GM06990 (cell line): ENCODE measurements at places on chromosomes 6 and 20.

GRCh38 chr6:7101290-7101689 lies 6.5 kb upstream of the RREB1 start:
- no peak for DNase-seq

- no peak for DNase-seq
These were observed 35.9 kb downstream of the CDC40 start for GRCh38 chr6:110216140-110216539.

DNA sequence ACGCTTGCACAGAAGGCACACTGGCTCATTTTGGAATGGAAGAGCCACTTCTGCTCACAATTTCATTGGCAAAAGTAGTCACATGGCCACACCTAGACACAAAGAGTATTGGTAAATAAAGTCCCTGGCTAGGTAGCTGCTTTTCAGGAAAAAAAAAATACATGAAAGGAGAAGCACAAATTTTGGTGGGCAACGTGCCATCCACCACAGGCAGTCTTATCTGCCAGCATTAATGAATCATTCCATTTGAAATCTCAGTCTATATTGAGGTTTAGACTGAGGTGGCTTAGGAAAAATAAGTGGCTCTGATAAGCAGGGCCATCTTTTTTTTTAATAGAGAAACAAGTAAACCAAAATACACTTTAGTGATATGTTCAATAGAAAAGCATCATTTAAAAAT lies 44.3 kb downstream of the ADGRB3 start:
- no peak for DNase-seq

- DNase-seq: no peak
These were observed 191.3 kb downstream of the EPM2A start for GRCh38 chr6:145544041-145544440.

DNA sequence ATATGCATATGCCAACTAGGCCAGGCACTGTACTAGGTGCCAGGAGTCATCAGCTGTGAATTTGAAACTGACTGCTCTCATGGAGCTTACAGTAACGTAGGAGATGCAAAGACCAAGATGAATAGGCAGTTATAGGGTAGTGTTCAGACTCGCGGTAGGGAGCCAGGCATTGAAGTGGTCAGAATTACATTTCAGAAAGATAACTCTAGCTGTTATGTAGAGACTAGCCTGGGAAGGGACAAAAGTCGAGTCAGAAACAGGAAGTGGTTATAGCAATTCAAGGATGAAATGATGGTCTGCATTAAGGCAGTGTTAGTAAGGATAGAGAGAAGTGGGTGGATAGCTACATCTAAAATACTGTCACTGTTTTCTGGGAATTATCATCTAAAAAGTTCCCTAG lies 56.6 kb downstream of the PCMT1 start:
- DNase-seq: no peak

- no peak for DNase-seq
These were observed at the start of gene MAS1 for GRCh38 chr6:159890792-159891191. TSS of gene MAS1 (plus strand) at chr6:159890988. CDS start at chr6:159906956, 15,968 bp downstream.

DNA sequence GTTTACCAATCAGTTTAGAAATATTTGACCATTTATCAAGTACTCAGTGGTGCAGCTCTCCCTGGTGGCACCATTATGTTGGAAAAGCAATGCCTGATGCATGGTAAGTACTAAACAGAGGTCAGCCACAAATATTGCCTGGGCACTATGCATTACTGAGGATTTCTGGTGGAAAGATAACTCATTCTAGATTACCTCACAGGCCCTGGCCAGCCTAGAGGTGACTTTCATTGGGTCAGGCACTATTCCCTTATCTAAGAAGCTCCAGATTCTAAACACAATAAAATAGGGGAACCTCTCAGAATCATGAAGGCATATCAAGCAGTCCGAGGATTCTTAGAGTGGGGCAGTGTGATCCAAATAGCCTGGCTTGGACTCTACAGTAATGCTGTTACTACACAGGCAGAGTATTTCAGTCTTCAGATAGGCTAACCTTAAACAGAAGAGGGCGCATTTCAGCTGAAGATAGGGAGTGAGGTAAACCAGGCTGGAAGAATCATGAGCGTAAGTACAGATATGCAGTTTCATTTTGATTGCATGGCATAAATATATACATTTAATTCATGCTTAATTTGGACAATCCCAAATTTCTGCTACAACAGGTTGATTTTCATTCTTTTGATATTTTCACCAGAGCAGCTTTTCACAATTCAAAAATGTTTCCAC lies 12.1 kb downstream of the LGSN start:
- DNase-seq: peak; percentile 8

- no peak for DNase-seq
These were observed 118.9 kb downstream of the RIN2 start for GRCh38 chr20:19876828-19877460.

- DNase-seq: no peak
These were observed 185.5 kb downstream of the CDH4 start for GRCh38 chr20:61437280-61438206.

DNA sequence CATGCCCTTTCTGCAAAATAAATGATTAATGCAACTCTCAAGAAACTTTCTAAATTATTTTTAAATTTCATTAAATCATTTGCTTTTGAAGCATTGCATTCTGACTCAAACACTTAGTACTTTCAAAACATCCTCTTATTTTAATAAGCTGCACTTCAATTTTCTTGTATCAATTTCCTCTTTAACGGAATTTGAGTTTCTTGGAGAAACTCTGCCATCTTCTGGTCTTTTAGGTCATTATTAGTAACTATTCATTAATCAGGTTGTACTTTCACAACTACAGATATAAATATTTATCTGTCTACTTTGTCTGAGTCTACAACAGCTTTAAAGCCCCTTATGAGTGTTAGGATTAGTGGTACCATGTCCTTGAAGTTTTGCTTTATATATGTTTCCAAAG lies 30.2 kb downstream of the TMX4 start:
- DNase-seq: no peak

- no peak for DNase-seq
These were observed 142.9 kb upstream of the OLIG3 start for GRCh38 chr6:137637121-137637520.

DNA sequence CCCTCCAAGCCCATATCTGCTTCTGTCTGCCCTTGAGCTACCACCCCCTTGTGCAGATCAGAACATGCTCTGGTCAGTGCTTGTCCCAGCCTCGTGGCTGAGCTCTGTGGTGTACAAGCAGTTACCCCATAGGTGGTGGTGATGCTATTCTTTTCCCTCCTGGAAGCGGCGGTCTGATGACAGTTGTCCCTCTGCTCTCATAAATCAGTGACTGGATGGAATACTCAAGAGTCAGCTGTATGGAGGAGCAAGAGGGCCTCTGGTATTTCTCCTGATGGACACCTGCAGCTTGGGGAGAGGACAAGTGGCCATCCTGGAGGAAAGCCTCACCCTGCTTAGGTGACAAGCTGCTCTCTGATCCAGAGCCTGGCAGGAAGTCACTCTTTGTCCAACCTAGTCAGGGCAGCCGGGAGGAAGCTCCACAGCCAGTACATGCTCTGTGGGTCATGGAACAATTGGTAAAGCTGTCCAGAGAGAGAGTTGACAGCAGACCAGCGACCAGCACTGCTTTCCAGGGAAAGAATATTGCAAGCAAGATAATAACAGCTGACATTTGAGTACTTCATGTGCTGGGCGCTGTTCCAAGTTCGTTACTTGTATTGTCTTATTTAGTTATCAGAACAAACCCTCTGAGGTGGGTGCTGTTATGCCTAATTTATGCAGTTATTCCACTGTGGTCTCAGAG lies 47.1 kb downstream of the SCAND1 start:
- DNase-seq: no peak

DNA sequence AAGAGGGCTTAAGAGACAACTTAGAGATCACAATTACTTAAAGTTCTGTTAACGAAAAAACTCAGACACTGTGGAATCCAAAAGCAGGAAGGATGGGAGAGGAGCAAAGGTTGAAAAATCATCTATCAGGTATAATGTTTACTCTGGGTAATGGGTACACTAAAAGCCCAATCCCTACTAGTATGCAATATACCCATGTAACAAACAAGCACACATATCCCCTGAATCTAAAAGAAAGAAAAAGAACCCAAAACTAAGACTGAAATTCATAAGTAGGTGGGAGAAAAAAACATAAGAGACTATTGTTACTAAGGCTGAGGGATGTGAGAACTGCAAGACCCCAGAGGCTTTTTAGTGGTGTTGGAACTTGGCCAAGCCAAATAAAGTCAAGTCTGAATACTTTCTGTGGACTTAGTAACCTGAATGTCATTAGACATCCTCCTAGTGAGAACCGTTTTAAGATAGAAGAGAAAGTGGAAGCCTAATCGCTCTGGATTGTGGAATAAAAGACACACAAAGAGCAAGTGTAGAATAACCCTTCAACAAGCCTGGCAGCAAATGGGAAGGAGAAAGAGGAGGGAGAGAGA lies 189.4 kb upstream of the RNF217 start:
- no peak for DNase-seq

DNA sequence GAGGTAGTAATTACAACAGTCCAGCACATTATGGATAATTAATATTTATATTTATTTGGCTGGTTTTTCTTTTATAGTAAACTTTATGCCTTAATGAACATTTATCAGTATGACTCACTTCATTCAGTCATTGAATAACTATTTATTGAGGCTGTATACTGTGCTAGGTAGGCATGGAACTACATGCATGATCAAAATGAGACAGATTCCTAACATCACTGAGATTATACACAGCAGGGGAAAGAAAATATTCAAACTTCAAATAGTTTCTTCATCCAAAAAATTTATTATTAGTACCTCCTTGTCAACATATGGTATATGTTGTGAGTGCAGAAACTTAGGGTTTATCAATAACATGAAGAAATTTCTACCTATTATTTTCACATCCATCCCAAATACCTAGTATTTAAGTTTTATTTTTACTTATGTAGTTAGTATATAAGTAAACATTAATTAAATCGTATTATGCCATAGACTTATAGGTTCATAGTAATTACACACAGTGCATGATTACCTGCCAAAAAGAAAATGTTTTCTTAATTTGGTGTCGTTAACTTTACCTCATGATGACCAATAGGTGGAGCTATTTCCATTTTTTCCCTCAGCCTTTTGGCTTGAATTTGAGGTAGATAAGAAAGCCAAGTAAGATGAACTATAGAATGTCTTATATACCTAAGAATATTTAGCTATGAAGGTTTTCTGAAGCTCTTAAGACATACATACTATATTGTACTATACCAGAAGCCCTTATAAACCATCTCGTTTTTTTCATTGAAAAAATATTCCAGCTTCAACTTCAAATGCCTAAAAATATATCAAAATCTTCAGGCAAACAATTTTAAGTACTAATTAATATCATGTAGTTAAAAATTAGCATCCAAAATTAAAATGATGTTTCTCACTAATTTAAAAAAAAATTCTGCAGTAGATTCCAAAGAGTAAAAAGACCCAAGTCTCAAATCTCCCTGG lies 12.5 kb upstream of the TMEM30A start:
- DNase-seq: peak; percentile 49

DNA sequence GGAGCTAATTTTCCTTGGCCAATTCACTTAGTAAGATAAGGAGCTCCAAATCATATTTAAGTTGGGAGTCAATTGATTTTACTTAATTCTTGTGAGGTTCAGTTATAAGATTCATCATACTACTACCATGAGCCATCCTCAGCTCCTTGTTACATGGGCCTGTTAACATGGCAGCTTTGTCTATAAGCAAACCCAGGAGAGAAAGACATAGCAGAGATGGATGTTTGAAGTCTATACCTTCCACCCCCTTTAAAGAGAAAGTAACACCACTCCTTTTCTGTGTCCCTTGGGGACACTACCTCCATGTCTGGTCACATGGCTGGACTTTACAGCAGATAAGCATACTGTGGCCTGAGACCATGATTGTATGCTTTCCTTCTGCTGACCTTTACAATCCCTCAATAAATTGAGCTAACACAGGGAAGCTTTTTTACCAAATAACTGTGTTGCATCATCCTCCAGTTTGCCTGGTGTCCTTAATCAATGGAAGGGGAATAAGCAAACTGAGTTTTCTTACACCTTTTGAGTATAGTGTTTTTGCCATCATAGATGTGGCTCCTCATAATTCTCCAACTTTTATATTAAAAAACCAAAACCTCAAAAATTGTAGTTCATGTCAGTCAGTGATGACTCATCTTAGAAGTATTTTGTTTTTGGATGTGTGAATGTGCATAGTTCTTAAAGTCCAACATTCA lies 9.8 kb upstream of the ZNFX1 start:
- no peak for DNase-seq

- no peak for DNase-seq
These were observed 72.8 kb downstream of the KIF13A start for GRCh38 chr6:17914651-17915050.

- no peak for DNase-seq
These were observed 130.8 kb downstream of the TPBG start for GRCh38 chr6:82494367-82494766.

GRCh38 chr6:154548130-154548830 lies 37.8 kb upstream of the CNKSR3 start:
- DNase-seq: no peak

- no peak for DNase-seq
These were observed 73.4 kb upstream of the SIM1 start for GRCh38 chr6:100538086-100538485.

GRCh38 chr20:34415079-34415478 lies 52.0 kb downstream of the ITCH start:
- peak; percentile 69 for DNase-seq

- DNase-seq: no peak
These were observed 40.4 kb upstream of the SGK1 start for GRCh38 chr6:134358320-134358719.

DNA sequence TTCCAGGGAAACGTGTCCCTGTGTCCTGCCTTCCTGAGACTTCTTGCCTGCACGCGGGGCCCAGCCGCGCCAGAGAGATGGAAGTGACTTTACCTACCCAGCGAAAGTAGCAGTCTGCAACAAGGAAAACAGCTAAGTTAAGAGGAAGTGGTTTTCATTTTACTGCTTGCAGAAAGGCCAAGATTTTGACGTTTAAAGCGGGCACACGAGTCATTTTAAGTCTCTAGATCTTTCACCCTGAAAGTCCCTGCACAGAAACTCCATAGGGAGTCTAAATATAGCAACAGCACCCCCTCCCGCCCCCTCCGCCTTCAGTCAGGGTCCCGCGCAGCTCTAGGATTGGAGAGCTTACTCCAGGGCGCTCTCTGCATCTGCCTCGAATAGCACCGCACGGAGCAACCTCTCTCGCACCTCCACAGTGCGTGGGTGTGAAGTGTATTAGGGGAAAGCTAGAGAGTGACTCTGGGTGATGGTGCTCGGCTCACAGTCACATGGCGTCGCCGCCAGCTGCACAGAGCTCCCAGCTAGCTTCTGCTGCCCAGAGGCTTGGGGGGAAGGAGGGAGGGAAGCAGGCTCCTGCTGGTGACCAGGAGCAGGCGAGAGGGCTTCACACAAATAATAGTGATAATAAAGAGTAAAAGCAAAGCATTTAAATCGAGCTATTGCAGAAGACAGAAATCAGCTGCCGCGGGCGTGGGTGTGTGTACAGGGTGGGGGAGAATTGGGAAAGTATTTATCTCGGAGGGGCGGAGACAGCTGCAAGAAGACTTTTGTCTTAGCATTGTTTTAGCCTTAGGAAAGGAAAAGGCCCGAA lies 1.8 kb upstream of the KCNQ5 start:
- DNase-seq: peak; percentile 81

DNA sequence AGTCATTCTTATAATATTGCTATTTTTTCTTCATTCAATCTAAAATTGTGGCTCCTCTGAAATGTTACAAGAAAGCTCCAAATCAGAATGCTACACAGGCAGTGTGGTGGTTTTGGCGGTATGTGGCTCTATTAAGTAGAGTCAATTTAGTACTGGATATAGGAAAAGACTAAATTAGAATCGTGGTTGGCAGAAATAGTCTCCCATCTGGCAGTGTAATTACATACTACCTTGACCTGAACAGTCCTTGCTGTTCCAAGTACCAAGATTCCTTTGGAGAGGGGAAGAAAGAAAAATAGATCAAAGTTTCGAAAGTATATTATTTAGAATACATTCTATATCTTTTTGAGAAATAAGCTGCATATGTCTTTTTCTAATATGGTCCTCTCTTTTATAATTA lies 78.2 kb downstream of the C6orf118 start:
- no peak for DNase-seq
